ENCODE measurements at places on chromosomes 13 and 19.

GRCh38 chr13:27043013-27043412, 128.6 kb downstream of the USP12 start:
- peak; percentile 65 for DNase-seq

GRCh38 chr13:103195762-103196161, 129.5 kb upstream of the SLC10A2 start:
- no peak for DNase-seq

DNA sequence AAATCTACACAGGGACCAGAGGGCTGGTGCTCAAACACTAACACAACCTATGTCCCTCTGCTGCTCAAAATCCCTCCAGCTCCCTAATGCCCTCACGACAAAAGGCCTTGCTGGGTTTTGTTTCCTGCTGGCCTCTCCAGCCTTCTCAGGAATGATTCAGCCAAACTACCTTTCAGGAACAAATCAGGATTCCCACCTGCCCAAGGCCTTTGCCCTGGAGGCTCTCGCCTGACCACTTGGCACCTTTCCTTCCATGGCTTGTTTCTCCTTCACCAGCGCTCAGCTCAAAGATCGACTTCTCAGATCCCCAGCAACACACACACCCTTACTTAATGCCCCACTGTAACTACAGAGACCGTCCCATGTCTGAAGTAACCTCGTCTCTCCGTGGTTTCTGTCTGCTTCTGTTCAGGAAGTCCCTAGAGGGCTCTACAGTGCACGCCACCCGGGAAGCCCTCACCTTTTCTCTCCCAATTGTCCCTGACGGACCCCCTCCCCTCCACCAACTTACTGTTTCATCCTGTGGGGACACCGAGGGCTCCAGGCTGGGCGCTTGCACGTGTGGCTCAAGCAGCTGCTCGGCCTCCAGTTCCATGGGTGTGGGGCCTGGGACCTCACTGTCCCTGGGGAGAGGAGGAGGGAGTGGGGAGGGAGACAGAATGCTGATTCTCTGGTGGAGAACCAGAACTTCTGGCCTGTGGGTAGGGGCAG, 3.2 kb upstream of the SIX5 start:
- DNase-seq, result no peak

- DNase-seq, result no peak
Observed at GRCh38 chr13:60482012-60482411, 85.0 kb downstream of the TDRD3 start.

GRCh38 chr19:49453757-49454240, 774 bp downstream of the ALDH16A1 start:
- DNase-seq, result no peak

DNA sequence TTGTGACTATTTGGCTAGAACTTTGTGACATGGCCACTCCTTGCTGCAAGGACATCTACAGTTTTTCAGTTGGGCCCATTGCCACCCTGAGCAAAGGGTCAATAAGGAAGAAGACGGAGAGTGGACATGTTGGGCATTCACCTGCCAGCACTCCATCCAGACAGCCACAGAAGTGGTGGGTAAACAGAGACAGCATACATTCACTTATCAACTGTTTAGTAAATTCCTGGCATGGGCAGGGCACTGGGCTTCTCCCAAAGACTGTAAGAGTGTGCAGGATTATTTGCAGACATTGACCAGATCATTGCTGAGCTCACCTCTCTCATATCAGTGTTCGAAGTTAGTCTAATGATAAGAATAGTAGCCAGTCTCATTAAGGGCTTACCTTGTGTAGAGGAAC, 29.2 kb downstream of the SIPA1L3 start:
- no peak for DNase-seq

DNA sequence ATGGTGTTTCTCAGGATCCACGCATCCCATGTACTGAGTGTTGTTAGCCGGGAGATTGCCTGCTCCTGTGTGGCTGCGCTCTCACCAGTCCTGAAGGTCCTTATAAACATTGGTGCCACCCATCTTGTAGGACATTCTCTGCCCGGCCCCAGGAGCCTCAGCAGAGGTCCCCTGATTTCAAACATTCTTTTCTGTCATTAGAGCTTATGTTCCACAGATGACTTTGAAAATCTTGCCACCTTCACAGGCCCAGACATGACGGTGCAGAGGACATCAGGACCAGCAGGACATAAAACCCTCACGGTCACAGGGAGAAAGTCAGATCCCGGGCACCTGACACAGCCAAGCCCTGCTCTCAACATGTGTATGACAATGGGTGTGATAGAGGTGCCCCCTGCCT, 33.2 kb upstream of the PEPD start:
- DNase-seq, result no peak

DNA sequence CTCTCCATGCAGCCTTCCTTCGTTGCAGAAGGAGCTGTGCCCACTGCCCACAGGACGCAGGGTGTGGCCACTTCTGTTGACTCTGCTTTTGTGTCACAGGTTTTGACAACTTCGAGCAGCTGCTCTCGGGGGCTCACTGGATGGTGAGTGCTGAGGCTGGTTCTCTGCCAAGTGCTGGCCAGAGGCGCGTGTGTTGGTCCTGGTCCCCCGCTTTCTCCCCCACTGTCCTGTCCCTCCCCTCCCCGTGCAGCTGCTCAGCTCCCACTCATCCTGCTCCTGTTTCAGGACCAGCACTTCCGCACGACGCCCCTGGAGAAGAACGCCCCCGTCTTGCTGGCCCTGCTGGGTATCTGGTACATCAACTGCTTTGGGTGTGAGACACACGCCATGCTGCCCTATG, 10.6 kb upstream of the PDCD2L start:
- DNase-seq, result peak; percentile 68

GRCh38 chr19:43474986-43475705, 9.7 kb upstream of the LYPD3 start:
- DNase-seq, result peak; percentile 94

DNA sequence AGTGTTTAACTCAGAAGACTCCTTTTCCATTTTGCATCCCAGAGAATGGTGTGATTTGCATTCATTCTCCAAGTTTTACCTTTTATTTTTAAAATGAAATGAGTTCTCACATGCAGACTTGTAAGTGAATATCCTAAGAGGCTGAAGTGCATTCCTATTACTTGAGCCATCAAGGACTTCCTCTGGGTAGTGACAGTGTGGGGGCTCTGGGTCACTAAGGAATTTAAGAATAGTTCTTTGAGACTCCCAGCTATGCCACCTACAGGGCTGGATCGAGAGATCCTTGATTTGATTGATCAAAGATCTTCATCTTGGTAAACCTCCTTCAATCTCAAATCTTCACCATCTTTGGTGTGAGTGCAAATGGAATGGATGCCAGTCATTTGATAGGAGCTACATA, 36.3 kb upstream of the SLC10A2 start:
- no peak for DNase-seq

GRCh38 chr19:3752492-3752891, 9.0 kb downstream of the APBA3 start:
- DNase-seq, result no peak

GRCh38 chr19:44617110-44617880, 3.9 kb downstream of the IGSF23 start:
- DNase-seq, result no peak

GRCh38 chr19:33781996-33782395, 14.7 kb upstream of the KCTD15 start:
- DNase-seq, result no peak

GRCh38 chr13:101116826-101117225, 299.5 kb downstream of the NALCN start:
- no peak for DNase-seq

DNA sequence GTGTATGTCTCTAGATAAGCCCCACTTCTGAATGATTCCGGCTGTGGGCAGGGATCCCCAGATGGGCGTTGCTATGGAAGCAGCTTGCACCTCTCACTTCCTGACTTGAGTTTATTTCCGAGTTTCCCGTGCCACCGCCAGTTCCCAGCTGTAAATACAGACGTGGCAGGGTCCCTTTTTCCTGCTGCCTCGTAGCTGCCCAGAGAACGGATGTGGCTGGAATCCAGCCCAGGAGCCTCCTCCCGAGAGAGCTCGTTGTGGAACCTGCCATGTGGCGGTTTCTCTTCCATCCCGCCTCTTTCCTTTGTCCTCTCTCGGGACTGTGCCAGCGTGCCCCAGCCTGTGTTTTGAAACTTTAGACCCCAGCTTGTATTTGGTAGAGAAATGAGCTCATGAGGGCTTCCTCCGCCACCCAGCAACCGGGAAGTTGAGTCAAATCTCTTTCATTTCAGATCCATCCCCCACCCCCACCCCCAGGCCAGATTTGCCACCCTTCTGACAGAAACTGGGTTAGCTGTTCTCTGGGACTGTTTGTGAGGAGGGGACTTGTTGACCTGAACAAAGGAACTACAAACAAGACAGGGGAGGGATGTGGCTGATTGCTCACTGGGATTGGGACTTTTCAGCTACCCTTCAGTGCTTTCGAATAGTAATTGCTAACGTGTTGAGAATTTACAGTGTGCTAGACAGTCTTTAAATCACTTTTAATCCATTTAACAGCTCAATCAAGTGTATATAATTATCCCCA, 96.6 kb downstream of the SIPA1L3 start:
- peak; percentile 87 for DNase-seq

DNA sequence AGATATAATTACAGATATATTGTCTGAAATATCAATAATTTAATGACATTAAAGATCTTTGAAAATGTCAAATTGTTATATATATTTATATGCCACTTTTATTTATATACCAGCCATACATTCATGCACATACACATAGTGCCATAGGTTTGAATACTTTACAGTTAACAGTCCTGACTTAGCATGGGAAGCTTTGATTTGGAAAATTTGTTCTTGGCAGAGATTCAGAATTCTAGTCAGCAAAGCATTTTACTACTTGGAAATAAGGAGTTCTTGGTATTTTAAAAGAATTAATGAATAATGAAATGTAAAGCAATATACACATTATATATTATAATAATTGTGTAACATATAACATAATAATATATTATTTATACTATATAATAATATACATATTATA, 277.0 kb upstream of the PCDH20 start:
- DNase-seq, result no peak

- no peak for DNase-seq
Observed at GRCh38 chr19:13430790-13431582, 75.3 kb downstream of the CACNA1A start.

DNA sequence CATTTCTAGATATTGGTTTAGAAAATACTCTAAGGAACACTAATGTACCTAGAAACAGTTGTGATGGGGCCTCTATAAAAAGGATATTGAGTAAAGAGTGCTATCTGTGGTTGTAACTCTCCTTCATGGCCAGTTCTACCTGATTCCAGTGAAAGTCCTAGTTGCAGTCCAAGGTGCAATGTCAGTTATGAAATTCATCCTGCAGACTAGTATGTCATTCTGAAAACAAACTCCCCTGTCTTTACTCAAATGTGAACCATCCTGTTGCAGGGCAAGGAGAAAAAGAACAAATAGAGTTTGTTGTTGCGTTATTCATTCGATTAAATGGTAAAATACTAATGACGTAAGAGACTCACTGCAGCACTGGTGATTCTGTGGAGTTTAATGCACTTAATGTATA, 18.3 kb upstream of the N4BP2L1 start:
- DNase-seq, result no peak

DNA sequence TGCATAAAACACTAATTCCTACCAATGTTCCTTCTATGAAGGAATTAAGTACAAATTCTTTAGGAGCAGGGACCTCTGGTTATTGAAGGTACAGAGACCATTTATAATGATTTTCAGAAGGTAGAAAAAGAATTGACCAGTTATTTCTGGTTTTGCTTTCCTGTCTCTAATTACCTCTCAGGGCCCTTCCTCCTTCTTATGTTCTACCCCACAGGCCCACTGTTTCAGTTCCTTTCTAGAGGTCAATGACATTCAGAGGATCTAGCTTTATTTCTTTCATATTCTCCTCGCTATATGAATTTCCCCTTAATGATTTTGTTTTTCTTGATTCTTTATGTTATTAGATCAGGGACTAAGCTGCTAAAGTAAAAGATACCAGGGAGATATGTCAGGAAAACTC, 345.0 kb upstream of the SPRY2 start:
- no peak for DNase-seq

DNA sequence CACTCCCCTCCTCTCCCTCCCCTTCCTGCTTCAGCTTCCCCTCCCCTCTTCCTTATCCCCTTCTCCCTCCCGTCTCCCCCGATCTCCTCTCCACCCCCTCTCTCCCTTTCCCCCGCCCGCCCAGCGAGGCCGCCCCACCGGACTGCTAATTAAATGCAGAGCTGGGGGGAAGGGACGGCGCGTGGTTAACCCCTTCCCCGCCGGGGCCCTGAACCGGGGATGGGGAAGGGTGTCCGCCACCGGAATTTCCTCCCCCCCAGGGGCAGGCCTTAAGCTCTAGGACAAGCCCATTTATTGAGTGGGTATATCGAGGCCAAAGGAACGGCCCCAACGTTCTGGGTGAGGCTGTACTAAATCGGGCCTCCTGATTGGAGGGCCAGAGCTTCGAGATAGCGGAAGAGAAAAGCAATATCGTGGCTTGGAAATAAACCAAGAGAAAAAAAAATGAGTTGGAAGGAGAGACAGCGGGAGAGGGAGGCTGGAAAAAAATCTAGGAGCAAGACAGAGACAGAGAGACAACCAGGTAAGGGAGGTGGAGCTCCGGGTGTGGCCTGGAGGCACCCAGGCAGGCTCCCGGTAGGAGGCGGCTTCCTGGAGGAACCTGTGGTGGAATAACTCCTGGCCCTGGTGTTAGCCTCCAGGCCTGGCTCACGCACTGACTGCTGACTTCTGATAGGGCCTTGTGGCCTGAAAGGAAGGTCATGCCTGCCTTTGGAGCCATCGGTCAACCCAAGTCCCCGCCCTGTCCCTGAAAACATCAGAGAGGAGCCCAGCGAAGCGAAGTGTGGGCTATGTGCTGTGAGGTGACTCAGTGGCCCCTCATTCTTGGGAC, 11.6 kb upstream of the JUND start:
- DNase-seq, result peak; percentile 90

GRCh38 chr13:23674795-23675640, 104.8 kb downstream of the TNFRSF19 start:
- no peak for DNase-seq

GRCh38 chr19:46524308-46524707, 28.6 kb upstream of the PNMA8B start:
- DNase-seq, result no peak

DNA sequence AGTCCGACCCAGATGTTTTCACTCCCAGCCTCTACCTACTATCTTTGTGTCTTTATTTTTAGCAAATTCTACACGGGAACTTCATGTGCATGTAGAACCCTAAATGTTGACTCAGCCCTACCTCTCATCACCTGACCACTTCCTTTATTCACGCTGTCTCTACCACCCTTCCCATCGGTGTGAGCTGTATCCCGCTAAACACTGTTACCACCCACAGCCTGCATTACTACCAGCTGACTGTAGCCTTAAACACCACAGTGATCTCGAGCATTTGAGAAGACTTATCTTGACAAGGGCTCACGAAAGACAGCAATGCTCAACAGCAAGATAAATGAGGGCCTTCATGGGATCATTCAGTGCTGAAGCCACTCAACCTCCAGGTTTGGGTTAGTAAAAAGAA, 15.1 kb downstream of the NCR1 start:
- no peak for DNase-seq

DNA sequence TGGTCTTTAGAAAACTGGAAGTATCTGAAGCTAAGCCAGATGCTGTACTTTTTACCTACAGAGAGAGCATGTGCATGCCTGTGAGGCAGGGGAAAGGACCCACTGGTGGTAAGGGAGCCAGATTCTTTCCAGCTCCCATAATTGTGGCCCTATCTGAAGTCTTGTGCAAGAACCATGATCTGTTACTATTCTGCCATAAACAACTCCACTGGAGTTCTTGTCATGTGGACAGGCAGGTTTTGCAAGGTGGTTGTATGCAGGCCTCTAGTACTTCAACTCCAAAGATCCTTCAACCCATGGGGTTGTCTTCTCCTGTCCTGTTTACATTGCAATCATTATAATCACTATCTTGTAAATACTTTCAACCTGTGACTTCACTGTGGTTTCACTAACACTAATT, 14.1 kb downstream of the PROSER1 start:
- DNase-seq, result no peak

- no peak for DNase-seq
Observed at GRCh38 chr13:46753137-46753536, 43.8 kb downstream of the ESD start.
